ENCODE measurements at places on chromosomes 5 and 9.

DNA sequence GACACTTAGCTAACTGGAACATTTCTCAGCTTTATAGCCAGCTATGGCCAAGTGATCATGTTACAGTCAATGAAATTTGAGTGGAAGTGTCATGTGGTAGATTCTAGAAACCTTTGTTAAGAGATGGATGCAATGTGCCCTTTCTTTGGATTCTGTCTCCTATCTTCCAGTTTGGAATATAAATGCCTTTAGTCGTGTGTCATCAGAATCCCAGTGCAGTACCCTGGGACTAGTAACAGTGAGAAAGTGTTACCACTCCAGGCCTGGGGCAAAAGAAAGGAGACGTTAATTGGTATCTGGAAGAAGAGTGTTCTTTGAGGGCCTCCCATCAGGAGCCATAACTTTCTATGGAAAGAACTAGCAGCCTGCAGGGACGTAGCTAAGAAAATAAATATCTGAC lies 149.6 kb downstream of the SNX18 start:
- DNase-seq: no peak

DNA sequence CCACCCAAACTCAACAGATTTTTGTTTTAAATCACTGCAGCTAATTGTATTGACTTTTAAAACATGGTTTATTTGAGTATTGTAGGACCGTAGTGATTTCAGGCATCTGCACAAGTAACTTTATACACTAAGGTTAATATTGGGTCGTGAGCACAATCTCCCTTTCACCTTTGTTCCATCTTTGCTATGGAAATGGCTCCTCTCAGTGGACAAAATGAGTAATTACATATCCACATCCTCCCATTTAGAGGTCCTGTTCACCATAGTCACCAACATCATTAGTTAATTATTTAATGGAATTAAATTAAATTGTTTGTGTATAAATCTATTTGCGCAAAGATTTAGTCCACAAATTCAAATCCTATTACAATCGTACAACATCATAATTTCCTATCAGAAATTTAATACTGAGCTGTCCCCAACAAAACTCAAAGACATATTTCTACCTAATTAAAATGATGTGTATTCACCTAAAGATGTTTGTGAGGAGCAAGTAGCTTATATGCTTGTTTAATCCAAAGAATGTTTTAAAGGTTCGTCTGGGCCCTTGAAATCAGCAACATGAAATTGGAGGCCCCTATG lies 173.0 kb upstream of the DAPK1 start:
- peak; percentile 23 for DNase-seq

- DNase-seq: no peak
Observed at GRCh38 chr5:81717226-81717625, 33.7 kb downstream of the SSBP2 start.

GRCh38 chr9:87707805-87708506 lies 18.0 kb upstream of the CTSL start:
- DNase-seq: no peak

- DNase-seq: no peak
Observed at GRCh38 chr9:94648185-94648584, 8.9 kb upstream of the FBP1 start.

DNA sequence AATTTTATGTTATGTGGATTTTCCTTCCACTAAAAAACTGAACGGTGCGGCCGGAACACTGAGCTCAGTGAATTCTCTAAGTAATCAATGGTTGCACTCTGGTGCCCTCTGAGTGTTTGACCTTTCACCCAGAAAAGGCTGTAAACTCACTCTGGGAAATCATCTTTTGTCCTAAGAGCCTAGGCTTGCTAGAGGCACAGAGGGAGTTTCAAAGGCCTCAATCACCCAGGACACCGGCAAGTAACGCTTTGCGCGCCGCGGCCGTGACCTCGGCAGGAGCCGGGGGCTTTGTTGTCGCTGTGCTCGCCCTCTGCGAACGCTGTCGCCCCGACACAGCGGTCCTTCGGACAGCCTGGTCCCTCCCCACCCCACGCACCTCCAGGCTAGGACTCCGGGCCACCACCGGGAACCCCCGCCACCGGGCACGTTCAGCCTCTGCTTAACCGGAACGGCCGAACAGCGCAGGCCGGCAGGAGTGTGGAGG lies 703 bp downstream of the ISCA1 start:
- no peak for DNase-seq

DNA sequence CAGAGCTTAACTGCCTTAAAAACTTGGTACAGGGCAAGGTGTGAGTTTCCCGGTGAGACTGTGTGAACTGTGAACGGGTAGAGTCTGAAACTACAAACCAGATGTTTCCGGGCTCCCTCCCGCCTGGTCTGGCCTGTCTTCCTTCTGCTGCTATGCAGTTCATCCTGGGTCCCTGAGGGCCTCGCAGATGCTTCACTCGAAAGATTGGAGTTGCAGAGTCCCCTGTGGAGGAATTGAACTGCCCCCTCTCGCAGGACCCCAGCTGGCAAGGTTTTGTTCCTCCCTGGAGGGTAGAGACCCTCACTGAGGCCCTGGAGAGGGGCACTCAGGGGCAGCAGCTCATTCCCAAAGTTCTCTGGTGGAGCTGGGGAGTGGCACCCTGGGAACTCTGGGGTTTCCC lies 533 bp downstream of the DCANP1 start:
- DNase-seq: no peak

GRCh38 chr5:77560677-77561263 lies 68.7 kb upstream of the WDR41 start:
- peak; percentile 40 for DNase-seq

DNA sequence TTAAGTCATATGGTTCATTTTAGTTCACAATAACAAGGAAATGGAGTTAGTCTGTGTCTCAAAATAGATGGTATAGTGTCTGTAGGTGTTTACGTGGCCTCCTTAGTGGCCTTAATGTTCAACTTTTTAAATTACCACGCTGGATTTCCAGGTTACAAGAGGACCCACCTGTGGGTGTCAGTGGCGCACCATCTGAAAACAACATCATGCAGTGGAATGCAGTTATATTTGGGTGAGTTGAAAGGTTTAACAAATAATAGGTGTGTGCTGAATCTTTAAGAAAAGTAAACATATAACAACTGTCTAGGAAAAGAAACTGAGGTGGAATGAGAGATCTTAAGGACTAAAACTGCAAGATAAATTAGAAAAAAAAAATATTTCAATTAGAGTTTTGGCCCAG lies 2.9 kb downstream of the UBE2B start:
- no peak for DNase-seq

- no peak for DNase-seq
Observed at GRCh38 chr9:137406876-137407589, 15.9 kb downstream of the EXD3 start.

- no peak for DNase-seq
Observed at GRCh38 chr5:57703721-57704120, 221.1 kb upstream of the ACTBL2 start.

DNA sequence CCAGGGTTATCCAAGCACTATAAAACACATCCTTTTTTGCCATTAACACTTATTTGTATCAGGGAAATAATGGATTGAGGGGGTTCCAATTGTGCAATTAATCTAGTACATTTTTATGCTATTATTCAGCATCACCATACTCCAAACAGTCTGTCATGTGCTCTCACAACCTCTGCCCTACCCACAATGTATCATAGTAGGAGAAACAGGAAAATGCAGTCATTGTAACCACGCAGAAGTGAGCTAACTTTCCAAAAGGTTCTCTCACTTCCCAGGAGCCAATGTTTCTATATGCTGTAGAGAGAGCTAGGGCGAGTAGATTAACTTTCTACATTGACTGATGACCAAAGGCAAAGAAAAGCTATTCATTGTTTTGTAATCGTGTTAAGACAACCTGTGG lies 29.8 kb downstream of the DAB2 start:
- no peak for DNase-seq

DNA sequence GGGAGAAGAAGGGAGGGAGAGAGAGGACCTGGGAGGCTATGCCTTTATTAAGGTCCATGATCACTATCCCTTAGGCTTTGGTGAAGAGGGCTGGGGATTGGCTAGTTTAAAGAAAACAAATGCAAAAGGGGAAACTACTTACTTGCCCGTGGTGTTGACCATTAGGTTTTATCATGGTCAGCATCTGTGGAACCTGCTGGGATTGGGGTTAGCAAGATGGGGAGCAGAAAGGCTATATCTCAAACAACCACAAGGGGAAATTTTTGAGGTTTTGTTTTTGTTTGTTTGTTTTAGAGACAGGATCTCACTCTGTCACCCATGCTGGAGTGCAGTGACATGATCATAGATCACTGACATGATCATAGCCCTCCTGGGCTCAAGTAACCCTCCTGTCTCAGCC lies 9.0 kb upstream of the RAD23B start:
- DNase-seq: no peak

GRCh38 chr5:151961557-151961956 lies 36.9 kb upstream of the GLRA1 start:
- DNase-seq: no peak

- no peak for DNase-seq
Observed at GRCh38 chr5:1330146-1330846, 14.6 kb downstream of the CLPTM1L start.

DNA sequence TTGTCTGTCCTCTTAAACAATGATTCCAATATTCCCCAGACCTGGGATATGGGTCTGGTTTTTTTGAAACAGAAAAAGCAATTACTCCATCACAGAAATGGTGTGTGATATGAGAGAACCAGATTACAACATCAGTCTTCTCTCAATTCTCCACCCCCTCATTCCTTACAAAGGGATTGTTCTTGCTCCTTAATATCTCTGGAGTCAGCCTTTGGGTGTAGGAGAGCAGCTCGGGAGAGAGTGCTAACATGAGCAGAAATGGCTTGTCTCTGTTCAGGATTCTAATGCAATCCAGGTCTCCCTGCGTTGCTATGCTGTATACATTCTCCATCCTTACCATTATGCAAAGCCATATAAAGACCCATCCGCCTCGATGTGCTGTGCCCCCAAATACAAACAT lies 32.7 kb downstream of the ZFAND5 start:
- DNase-seq: no peak

DNA sequence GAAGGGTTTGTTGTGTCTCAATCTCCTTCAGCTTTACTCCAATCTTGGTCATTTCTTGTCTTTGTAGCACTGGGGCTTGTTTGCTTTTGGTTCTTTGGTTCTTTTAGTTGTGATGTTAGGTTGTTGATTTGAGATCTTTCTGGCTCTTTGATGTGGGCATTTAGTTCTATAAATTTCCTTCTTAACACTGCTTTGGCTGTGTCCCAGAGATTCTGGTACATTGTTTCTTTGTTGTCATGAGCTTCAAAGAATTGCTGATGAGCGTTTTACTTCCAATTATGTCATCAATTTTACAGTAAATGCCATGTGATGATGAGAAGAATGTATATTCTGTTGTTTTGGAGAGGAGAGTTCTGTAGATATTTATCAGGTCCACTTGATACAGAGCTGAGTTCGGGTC lies 353.3 kb downstream of the MAN2A1 start:
- DNase-seq: no peak

DNA sequence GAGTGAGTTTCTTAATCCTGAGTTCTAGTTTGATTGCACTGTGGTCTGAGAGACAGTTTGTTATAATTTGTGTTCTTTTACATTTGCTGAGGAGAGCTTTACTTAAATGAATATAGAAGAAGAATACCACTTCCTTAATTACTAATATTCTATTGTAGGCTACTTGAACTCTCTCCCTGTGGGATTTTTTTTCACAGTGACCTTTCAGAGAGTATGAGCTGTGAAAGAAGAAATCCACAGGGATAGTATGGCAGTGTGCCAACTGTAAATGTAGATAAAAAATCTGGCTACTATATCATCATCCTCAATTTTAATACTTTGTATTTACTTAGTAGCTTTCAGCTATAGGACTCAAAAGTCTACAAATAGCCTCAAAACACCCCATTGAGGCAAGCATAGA lies 67.3 kb downstream of the COMMD10 start:
- no peak for DNase-seq

DNA sequence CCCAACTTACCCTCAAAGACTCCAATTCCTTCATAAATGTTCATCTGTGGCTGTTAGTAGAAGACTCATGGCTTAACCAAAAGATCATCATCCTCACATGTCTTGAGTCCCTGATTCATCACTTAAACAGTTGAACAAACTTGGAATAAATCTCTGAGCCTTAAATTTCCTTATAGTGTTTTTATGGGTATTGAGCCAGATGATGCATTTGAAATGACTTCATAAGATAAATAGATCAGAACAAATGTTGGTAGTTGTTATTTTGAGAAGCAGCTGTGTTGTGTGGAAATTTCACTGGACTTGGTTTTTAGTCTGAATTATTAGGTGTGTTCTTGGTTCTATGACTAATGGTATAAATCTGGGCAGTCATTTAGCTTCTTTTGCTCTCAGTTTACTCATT lies 236.2 kb downstream of the NNT start:
- DNase-seq: peak; percentile 50

- DNase-seq: no peak
Observed at GRCh38 chr5:14767053-14767452, 102.5 kb downstream of the OTULIN start.

DNA sequence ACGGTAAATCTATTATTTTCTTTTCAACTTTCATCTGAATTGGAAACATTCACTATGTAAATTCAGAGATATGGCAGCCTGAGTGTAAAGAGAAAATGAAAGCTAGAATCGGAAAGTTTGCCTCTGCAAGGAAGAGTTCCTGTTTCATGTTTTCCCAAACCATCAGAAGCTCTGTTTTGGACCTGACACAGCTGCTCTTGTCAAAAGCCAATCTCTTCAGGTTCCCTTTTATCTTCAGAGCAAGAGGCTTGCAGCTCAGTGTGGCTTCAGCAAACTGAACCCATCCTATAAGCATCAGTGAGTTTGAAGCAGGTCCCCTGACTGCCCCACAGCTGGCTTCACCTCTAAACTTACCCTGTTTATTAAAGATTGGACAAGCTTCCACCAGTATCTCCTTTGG lies 1099.7 kb downstream of the DTWD2 start:
- no peak for DNase-seq

- DNase-seq: no peak
Observed at GRCh38 chr5:531101-531748, 7.0 kb upstream of the SLC9A3 start.

GRCh38 chr5:73284220-73284795 lies 111.3 kb downstream of the TMEM174 start:
- no peak for DNase-seq

DNA sequence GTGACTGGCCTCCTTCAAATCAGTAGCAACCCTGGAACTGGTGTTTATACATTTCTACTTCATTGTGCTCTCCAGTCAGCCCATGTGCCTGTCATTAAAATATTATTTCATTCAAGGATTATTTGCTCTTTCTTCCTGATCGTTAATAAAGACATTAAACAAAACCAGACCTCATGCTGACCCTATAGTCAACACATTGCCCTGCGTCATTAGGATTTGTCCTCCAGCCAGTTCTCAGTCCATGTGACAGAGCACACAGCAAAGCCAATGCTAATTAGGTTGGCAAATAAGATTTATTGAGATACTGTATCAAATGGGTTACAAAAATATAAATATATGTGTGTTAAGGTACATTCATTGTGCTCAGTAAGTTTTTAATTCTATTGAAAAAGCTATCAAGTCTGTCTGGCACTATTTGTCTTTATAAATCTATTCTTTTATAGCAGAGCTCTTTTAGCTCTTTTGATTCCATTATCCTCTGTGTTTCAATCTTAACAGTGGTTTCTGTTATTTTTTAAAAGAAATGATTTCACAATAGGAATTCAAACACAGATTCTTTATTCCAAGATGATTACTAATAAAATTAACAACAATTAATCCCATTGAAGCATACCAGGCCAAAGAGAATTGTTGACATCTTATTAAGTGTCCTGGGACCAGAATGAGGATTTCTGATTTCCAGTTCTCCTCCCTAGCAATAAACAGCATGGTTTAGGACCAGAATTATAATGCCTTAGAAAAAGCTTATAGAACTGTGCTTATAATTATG lies 209.4 kb upstream of the RGMB start:
- peak; percentile 54 for DNase-seq

GRCh38 chr5:115343855-115344254 lies 47.4 kb upstream of the CCDC112 start:
- no peak for DNase-seq

All from LNCaP clone FGC (cell line).